ENCODE measurements at places on chromosomes 3 and 15.

DNA sequence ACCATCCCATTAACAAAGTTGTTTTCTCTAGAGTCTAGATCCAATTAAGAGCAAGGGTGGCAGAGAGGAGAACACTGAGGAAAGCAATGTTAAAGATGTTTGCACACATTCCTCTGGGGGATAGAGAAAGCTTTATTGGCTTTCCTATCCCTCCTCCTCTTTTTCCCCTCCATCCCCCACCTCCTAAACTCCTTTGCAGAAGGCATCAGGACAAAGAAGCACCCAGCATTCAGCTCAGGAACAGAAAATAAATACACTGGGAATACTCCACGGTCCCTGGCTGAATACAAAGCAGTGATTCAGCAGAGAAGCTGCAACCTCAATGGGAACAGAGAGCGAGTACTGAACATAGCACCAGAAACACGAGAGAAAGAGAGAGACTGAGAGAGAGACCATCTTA lies 21.9 kb downstream of the LSAMP start:
- DNase-seq, result no peak

DNA sequence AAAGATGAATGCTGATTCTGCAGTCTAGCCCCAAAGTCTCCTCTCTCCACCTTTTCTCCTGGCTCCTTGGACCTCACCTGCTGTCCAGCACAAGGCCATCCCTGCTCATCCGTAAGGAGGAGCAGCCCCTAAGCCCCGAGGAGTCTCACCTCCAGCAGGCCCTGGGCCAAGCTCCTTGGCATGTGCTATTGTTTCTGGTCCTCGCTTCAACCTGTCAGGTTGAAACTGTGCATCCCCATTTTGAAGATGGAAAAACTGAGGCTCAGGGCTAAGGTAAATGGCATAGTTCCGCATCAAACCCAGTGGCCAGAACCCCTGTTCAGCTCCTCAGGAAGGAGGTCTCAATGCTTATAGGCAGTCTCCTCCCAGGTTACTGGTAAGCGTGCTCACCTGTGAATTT lies 26.1 kb downstream of the CHDH start:
- DNase-seq, result no peak

DNA sequence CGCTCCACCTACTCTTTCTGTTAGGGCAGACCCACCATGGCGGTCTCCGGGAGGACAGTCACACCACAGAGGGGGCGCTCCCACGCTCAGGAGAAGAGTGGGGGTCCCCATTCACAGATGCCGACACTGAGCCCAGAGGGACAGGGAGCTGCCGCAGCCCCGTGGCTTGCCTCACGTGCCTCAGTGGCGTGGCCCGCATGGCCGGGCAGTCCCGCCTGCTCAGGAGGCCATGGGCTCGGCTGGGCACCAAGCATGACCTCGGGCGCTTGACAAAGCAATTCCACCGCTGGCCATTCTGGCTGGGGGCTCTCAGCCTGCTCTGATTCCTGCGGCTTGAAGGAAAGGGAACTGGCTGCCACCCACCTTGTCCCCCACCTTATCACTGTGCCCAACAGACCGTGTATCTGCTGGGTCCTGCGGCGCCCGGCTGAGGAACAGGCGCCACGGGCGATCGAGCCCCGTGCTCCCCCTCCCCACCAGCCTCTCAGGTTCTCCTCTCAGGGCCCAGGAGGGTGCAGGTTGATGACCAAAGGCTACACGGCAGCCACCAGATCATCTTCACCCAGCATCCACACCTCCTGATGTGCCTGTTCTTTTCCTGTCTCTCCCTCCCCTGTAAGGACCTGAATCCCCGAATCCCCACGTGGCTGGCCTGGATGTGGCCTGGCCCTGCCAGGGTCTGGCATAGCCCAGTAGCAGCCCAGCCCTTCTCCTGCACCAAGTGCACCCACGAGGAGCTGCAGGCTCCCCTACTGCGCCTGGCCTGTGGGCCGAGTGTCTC lies 20.7 kb downstream of the CYFIP1 start:
- DNase-seq, result no peak

DNA sequence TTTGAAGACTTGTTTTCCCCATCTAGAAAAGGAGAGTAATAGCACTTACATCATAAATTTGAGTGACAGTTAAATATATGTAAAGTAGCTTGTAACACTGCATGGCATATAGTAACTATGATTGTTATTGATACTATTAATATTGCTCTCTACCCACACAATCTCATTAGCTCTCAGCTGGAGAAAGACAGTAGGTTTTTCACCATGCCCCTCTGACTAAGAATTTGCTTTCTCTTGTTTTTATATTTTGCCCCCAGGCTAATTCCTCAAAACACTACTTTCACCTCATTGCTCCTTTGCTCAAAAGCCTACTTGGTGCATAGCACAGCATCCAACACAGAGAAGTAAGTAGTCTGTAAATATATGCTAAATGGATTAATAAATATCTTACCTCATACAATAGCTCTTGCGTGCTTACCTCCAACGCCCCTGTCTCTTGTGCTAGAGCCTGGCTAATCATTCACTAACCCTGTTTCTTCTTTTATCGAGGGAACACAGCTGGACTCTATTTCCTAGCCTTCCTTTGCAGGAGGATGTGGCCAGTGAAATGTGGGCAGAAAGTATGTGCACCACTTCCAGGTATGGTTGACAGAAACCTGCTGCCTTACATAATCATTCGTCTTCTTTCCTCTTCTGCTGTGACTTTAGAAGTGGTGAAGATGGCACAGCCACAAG lies 190.0 kb downstream of the PLCH1 start:
- DNase-seq, result no peak
